ENCODE measurements at places on chromosomes 4 and X. TPM values are rescaled to one million over a fixed set of nuclear protein-coding genes. Genes with fewer than 3 reads are reported as not detected.
A peak's percentile ranks its signal among the peaks of the same experiment; 100 is the strongest.

GRCh38 chr4:124092101-124092500, 620.4 kb downstream of the ANKRD50 start:
- no peak for DNase-seq

VGLL1 gene
- total RNA-seq = not detected

DNA sequence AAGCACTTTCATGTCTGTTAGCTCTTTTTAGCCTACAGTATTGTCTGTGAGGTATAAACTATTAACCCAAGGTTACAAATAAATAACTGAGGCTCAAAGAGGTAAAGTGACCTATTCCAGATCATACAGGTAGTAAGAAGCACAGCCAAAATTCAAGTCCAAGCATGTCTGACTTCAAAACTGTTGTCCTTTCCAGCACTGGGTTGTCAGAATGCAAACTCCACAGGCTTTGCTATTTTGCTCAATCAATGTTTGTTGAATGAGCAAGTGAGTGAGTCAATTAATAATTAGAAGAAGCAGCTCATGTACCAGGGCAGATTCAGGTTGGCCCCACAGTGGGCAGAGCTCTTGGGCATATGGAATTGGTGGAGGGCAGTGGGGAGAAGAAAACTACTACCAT, 134.1 kb upstream of the ARHGEF9 start:
- no peak for DNase-seq

GRCh38 chr4:38017609-38018008, 57.4 kb downstream of the PTTG2 start:
- DNase-seq = no peak

ADH6 gene
- not detected for total RNA-seq

GRCh38 chrX:19869193-19869592, 18.2 kb downstream of the SH3KBP1 start:
- DNase-seq = peak; percentile 15

HSD17B13 gene
- total RNA-seq = 0.12 TPM

HS6ST2 gene
- total RNA-seq = 0.36 TPM

GRCh38 chrX:65772842-65773241, 105.4 kb downstream of the MSN start:
- DNase-seq = no peak

DNA sequence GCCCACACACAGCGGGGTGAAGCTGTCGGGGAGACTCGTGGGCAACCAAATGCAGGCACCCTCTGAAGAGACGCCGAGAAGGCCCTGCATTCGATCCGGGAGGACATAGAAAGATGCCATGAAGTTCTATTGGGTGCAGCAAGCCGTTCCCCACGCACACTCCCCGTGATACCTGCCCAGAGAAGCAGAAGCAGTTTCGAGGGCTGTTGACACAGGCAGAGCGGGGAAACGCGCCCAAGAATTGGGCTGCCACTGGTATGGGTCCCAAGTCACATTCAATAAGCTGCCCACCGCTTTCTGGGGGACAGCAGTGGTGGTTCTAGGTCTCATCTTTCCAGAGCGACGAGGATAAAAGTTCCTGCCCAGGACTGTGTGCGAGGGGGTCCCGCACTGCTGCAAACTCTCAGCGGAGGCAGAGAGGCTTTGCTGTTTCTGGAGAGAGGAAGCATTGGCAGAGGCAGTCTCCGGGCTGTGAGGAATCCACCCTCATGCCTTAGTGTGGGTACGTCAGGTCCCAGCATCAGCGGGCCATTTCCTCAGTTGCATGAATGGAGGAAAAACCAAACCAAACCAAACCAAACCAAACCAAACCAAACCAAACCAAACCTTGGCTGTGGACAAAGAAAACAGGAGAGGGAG, 10.1 kb downstream of the PITX2 start:
- DNase-seq = no peak

GRCh38 chrX:129984111-129984958, 1.9 kb downstream of the BCORL1 start:
- DNase-seq = no peak

GRCh38 chr4:188783606-188784160, 644.4 kb downstream of the TRIML1 start:
- DNase-seq = no peak

GRCh38 chrX:122790376-122791095, 393.5 kb upstream of the GRIA3 start:
- DNase-seq = no peak

MAGEB10 gene
- total RNA-seq = not detected

All from natural killer cell treated with Interleukin-12 subunit alpha and Interleukin-12 subunit beta and Interleukin-15 and Interleukin-18, amount 100 ng/mL, for 72 hours (primary cell).